ENCODE measurements at places on chromosomes 12 and 14.

DNA sequence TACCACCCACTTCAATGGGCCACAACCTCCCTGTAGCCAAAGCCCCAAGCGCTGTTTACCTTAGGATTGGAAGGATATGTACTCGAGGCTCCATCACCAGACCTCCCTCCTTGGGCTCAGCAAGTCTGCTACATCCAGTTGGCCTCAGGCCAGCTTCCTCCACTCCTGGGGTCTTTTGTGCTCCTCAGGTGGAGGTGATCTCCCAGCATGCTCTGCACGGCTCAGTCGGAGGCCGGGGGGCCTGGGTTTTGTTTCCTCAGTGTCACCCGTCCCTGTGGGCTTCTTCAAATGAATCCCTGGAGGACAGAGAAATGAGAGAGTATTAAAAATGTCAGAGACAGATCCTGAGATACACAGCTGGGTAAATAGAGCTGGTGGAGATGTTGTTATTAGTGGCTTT is 723.1 kb upstream of the TBX3 start:
- DNase-seq: no peak

GRCh38 chr12:56922031-56922430 is 12.2 kb downstream of the SDR9C7 start:
- DNase-seq: no peak

- no peak for DNase-seq
Measured at GRCh38 chr12:25017336-25017735, 68.4 kb upstream of the BCAT1 start.

DNA sequence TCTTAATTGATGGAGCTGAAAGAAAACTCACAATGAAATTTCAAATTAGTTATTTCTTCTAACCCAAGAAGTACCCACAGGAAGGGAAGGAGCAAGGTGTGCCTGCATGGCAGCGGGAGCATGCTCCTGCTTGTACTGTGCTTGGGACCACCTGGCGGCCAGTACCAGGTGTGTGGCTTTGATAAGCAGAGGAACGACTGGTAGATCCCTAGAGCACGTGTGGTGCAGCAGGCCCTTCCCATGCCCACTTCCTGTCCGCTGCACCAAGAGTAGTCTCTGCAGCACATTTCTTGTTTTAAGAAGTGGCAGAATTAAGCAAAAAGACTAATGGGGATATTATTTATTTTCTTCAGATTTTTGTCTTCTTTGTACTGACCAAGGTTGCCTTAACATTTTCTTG is 122.3 kb upstream of the ATF1 start:
- no peak for DNase-seq

DNA sequence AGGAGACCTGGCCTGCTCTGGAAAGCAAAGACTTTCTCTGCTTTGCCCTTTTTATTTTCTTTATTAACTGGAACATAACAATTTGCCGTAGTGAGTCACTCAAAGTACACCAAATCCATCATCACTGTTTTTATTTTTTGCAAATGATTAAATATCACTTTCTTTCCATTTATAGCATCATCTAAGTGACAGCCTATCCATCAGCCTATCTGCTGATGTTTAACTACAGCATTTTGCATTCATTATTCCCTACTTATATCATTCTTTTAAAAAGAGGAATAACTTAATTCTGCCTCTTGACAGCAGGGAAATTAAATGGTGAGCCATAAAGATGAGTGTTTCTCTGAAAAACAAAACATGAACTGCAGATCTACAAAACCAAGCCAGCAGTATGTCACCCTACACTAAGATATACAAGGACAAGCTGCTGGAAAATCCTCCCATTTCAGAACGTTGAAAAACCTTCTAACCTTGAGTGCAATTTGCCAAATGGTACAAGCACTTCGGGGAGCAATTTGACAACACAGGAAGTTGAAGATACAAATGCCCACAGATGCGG is 821.3 kb upstream of the TMEM132C start:
- no peak for DNase-seq

DNA sequence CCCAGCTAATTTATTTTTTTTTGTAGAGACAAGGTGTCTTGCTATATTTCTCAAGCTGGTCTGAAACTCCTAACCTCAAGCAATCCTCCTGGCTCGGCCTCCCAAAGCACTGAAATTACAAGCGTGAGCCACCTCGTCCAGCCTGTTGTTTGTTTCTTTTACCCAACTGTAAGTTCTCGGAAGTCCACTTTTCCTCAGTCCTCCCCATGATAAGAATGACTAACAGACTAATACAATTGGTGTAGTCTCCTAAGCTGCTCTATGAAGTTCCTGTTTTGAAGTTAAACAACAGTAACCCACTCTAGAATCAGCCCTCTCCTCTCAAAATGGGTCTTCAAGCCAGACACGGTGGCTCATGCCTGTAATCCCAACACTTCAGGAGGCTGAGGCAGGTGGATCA is 36.5 kb downstream of the HIGD1C start:
- no peak for DNase-seq

- no peak for DNase-seq
Measured at GRCh38 chr12:129409281-129409680, 494.5 kb downstream of the TMEM132D start.

DNA sequence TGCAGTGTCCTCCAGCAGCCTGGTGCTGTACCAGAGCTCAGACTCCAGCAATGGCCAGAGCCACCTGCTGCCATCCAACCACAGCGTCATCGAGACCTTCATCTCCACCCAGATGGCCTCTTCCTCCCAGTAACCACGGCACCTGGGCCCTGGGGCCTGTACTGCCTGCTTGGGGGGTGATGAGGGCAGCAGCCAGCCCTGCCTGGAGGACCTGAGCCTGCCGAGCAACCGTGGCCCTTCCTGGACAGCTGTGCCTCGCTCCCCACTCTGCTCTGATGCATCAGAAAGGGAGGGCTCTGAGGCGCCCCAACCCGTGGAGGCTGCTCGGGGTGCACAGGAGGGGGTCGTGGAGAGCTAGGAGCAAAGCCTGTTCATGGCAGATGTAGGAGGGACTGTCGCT is 15.2 kb downstream of the C12orf43 start:
- no peak for DNase-seq

GRCh38 chr12:31236998-31237637 is 88.8 kb downstream of the SINHCAF start:
- DNase-seq: no peak

- DNase-seq: no peak
Measured at GRCh38 chr12:88371416-88372183, 208.7 kb downstream of the KITLG start.

DNA sequence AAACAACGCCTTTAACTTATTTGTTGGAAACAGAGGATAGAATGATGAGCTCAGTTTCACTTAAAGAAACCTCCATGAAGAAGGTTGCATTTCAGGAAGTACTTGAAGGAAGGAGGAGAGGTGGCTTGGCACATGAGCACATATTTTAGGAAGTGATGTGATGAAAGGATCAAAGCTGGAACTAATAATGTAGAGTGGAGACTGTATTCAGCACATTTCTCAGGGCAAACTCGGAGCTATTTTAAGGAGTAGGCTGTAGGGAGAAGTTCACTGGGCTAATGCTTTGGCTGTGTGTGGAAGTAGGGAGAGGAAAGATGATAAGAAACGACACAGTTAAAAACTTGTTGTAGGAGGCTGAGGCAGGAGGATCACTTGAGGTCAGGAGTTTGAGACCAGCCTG is 272.8 kb downstream of the AKAP6 start:
- DNase-seq: no peak

- DNase-seq: no peak
Measured at GRCh38 chr14:55398679-55399078, 13.0 kb downstream of the ATG14 start.

GRCh38 chr12:110203546-110203945 is 77.5 kb upstream of the ATP2A2 start:
- no peak for DNase-seq

DNA sequence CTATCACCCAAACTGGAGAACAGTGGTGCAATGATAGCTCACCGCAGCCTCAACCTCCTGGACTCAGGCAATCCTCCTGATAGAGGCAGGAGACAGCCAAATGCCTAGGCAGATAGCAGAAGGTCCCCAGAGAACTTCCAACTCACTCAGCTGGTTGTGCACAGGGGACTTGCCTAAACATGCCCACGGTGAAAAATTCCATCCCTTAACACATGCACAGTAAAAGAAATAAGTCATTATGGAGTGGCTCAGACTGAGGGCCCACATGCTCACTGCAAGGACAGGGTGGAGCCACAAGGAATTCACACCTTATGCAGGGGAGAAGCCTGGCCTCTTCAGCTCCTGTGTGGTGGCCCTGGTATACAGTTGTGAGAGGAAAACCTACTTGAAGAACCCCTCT is 525.8 kb upstream of the ATP2B1 start:
- DNase-seq: no peak
